ENCODE measurements at places on chromosomes 13 and 19.

GRCh38 chr13:30570691-30571090 lies 47.0 kb upstream of the USPL1 start:
- DNase-seq: no peak
- no peaks in the 10 kb centered on the region for H3K27me3 ChIP-seq
- H3K4me3 ChIP-seq: no peak overlapping the region
- no peaks in the 10 kb centered on the region for H3K36me3 ChIP-seq
- H3K4me1 ChIP-seq: no peaks in the 10 kb centered on the region

GRCh38 chr13:26025196-26025595 lies 26.6 kb downstream of the SHISA2 start:
- no peak for DNase-seq
- no peak overlapping the region for H3K4me3 ChIP-seq
- no peaks in the 10 kb centered on the region for H3K36me3 ChIP-seq
- no peak overlapping the region for H3K27ac ChIP-seq
- no peaks in the 10 kb centered on the region for H3K27me3 ChIP-seq

- no peaks in the 10 kb centered on the region for H3K36me3 ChIP-seq
- no peak for DNase-seq
- H3K4me3 ChIP-seq: no peak overlapping the region
- peaks cover 4% of the 10 kb centered on the region for H3K27me3 ChIP-seq
These were observed 21.5 kb downstream of the ZNF574 start for GRCh38 chr19:42097461-42097860.

DNA sequence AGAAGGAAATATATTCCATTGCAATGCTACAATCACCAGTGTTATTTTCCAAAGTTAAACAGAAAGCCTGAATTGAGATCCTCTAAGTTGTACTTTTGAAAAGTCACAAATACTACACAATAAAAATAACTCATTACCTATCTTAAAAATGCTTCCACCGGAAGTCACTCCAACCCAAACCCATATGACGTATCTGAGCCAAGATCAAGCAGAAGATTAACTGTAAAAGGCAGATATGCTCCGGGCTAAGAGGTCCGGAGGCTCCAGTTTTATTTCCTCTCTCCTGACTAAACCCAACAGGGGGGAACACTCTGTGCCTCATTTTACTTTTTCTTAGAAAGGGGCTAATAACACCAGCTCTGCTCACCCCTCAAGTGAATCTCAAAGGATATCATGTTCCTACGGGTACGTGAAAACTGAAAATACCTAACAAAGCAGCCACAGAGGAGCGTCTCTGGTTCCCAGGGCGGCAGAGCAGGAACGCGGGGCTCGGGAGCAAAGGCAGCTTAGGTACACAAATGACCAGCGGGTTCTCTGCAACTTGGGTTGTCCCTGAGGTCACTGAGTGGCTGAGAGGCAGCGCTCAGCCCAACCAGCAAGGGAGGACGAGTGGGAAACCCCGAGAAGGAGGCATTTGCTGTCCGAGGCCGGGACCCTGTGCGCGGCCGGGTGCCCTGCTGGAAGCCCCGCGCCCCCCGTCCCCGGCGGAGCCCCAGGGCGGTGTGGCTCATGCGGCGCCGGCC lies 750 bp downstream of the RAB20 start:
- H3K27ac ChIP-seq: no peak overlapping the region
- H3K4me1 ChIP-seq: no peaks in the 10 kb centered on the region
- H3K4me3 ChIP-seq: peak overlapping the region; percentile 75

- no peak overlapping the region for H3K4me3 ChIP-seq
- no peak for DNase-seq
- peaks cover 1% of the 10 kb centered on the region for H3K4me1 ChIP-seq
- no peak overlapping the region for H3K27ac ChIP-seq
- no peaks in the 10 kb centered on the region for H3K27me3 ChIP-seq
These were observed 38.2 kb downstream of the TMTC4 start for GRCh38 chr13:100636441-100636840.

- no peaks in the 10 kb centered on the region for H3K36me3 ChIP-seq
- H3K27ac ChIP-seq: no peak overlapping the region
- H3K4me3 ChIP-seq: no peak overlapping the region
- DNase-seq: peak; percentile 62
These were observed 1.6 kb downstream of the P2RY11 start for GRCh38 chr19:10112895-10113591.

- no peaks in the 10 kb centered on the region for H3K27me3 ChIP-seq
- no peaks in the 10 kb centered on the region for H3K36me3 ChIP-seq
- peaks cover 33% of the 10 kb centered on the region for H3K4me1 ChIP-seq
- DNase-seq: no peak
- no peak overlapping the region for H3K4me3 ChIP-seq
These were observed 253.8 kb downstream of the DLEU7 start for GRCh38 chr13:50589651-50590054.

DNA sequence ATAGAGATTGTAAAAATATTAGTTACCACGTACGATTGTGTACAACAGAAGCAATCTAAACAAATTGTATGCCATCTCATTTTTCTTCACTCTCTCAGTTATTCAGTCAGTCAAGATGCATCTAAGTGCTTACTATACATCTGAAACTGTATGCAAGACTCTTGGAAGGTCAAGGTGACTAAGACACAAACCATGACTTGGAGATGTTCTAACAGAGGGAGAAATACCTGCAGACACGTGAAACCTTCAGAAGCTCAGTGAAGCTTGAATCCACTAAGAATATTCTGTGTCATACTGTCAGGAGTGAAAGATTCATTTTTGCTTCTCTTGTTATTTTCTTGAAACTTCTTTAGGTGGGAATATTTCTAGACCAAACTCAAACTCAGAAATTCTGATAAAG lies 365.4 kb downstream of the ITGBL1 start:
- H3K27me3 ChIP-seq: no peaks in the 10 kb centered on the region
- H3K4me3 ChIP-seq: no peak overlapping the region
- no peak for DNase-seq
- H3K36me3 ChIP-seq: no peaks in the 10 kb centered on the region
- H3K4me1 ChIP-seq: no peaks in the 10 kb centered on the region

DNA sequence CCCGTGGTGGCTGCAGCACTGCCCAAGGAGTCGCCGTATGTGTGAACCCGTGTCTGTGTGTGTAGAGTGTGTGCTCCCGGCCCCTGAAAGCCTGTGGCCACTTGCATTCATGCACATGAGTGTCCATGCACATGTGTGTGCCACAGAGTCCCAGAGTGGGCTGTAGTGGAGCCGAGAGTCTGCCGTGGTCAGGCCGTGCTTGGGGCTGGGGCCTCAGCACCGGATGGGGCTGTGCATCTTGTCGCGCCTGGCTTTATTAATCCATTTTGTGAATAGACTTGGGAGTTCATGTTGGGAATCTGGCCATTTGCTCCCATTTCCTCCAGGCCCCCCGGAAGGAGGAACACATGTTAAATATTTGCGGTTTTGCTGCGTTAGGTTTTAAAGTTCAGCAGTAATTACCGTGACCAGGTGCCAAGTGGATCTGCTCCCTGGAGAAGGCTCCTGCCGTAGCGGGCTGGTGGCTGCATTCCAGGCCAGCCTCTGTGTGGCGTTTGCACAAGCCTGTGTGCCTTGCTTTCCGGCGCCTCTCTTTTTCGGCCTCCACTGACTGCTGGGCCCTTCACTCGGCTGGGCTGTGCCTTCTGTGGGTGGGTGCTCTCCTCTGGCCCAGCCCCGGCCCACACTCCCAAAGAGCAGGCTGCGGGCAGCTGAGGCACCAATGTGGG lies 69.2 kb upstream of the KCTD15 start:
- no peak overlapping the region for H3K27ac ChIP-seq
- no peaks in the 10 kb centered on the region for H3K27me3 ChIP-seq
- no peak overlapping the region for H3K4me3 ChIP-seq
- no peaks in the 10 kb centered on the region for H3K4me1 ChIP-seq
- DNase-seq: no peak
- H3K36me3 ChIP-seq: no peaks in the 10 kb centered on the region

DNA sequence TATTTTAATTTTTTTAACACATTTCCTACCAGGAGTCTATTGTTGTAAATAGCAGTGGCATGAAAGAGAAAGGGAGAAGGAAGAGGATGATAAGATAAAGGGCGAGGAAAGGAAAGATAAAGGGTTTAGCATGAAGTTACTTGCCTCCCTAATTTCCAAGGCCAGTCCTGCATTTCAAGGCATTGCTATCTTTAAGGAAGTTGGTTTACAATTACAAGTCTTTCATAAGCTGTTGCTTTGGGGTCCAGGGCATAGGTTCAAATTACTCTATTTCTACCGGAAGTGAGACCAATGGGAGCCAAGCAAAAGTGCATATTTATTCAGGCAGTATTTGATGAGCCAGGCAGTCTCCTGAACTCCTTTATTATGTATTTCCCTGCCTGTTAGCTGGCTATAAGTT lies 27.7 kb upstream of the UBL3 start:
- no peak for DNase-seq
- H3K27me3 ChIP-seq: no peaks in the 10 kb centered on the region
- no peak overlapping the region for H3K27ac ChIP-seq
- peaks cover 24% of the 10 kb centered on the region for H3K4me1 ChIP-seq

DNA sequence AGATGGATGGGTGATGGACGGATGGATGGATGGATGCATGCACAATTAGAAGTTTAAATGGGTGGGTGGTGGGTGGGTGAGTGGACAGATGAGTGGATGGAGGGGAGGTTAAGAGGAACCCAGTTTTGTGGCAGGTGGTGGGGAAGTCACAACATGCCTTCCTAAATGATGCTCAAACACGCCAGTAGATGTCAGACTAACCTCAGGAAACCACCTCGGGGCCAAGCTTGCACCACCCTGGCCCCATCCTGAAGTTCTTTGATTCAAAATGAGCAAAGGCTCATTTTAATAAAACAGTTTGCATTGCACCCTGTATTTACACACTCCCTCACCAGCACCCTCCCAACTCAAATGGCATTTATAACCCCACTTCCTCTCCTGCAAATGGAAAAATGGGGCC lies 91.4 kb upstream of the CACNA1A start:
- no peaks in the 10 kb centered on the region for H3K4me1 ChIP-seq
- no peak overlapping the region for H3K4me3 ChIP-seq
- no peaks in the 10 kb centered on the region for H3K27me3 ChIP-seq
- no peaks in the 10 kb centered on the region for H3K36me3 ChIP-seq

DNA sequence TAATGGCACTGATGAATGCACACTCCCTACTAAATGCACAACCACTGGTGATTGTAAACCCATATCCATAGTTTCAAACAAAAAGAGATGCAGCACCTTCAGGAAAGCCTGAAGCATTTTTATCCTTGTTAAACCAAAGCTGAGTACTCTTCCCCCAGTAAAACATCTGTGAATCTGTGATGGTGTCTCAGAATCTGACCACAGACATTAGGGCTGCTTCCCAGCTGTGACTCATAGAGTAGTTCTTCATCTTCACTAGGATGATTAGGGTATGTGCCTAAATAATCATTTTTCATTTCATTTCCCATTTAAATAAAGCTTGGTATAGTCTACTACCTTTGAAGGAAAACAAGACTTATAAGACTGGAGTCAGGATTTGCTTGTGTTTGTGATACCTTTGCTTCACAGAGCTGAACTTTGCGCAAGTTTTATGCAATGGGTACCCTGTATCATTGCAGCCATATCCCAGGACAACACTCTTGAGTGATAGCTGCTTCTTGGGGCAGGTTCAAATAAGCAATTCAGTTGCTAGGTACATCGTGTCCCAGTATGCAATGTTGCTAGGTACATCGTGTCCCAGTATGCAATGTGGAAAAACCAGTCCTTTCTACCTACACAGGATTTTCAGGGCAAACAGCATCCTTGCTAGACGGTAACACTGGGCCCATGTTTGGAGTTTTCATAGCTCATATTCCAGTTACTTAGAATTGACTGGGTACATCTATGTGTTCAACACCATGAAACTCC lies 277.1 kb downstream of the IRS2 start:
- no peaks in the 10 kb centered on the region for H3K4me1 ChIP-seq
- no peak overlapping the region for H3K4me3 ChIP-seq
- no peak for DNase-seq
- H3K27ac ChIP-seq: no peak overlapping the region

DNA sequence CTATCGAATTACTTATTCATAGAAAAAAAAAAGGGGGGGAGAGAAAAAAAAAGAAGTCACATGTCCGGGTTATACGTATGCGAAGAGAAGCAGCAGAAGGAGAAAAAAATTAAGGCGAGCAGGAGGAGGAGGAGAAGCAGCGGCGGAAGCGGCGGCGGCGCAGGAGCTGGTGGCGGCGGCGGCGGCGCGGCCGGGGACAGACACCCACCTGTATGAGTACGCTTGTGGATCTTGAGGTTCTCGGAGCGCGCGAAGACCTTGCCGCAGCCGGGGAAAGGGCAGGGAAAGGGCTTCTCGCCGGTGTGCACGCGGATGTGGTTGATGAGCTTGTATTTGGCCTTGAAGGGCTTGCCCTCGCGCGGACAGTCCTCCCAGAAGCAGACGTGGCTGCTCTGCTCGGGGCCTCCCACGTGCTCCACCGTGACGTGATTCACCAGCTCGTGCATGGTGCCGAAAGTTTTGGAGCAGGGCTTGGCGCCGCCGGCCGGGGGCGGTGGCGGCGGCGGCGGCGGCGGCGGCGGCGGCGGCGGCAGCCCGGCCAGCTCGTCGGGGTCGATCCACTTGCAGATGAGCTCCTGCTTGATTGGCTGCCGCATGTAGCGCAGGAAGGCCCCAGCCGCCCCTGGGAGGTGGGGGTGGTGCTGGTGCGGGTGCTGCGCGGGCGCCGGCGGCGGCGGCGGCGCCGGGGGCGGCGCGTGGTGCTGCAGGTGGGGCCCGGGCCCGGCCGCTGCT lies 1.5 kb downstream of the ZIC5 start:
- H3K27me3 ChIP-seq: peaks cover 29% of the 10 kb centered on the region
- H3K27ac ChIP-seq: peak overlapping the region; percentile 90
- peak overlapping the region; percentile 96 for H3K4me3 ChIP-seq
- peaks cover 3% of the 10 kb centered on the region for H3K36me3 ChIP-seq

DNA sequence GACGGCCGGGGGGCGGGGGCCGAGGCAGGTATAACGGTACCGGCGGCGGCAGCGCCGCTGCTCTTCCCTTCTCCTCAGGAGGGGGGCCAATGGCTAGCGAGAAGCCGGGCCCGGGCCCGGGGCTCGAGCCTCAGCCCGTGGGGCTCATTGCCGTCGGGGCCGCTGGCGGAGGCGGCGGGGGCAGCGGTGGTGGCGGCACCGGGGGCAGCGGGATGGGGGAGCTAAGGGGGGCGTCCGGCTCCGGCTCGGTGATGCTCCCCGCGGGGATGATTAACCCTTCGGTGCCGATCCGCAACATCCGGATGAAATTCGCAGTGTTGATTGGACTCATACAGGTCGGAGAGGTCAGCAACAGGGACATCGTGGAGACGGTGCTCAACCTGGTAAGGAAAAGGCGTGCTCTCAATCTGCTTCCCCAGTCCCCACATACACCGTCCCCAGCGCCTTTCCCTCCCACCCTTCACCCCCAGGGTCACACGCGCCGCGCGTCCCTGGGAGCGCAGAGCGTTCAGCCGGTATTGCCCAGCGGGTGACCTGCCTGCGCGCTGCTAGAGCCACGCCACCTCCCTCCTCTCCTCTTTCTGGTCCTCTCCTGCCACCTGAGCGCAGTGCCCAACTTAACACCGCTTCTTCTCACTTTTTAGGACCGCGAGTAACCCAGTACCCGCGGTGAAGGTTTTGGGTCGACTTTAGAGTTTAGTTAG lies 814 bp downstream of the NBEA start:
- no peaks in the 10 kb centered on the region for H3K36me3 ChIP-seq
- H3K4me3 ChIP-seq: peak overlapping the region; percentile 93
- H3K4me1 ChIP-seq: peaks cover 35% of the 10 kb centered on the region
- H3K27ac ChIP-seq: peak overlapping the region; percentile 92
